GOT3 (cell line): ENCODE measurements at places on chromosomes 5 and 9.

- DNase-seq, result no peak
Measured at GRCh38 chr9:75912951-75913350, 22.5 kb downstream of the PCSK5 start.

GRCh38 chr5:23825196-23825595, 317.8 kb downstream of the PRDM9 start:
- DNase-seq, result no peak

DNA sequence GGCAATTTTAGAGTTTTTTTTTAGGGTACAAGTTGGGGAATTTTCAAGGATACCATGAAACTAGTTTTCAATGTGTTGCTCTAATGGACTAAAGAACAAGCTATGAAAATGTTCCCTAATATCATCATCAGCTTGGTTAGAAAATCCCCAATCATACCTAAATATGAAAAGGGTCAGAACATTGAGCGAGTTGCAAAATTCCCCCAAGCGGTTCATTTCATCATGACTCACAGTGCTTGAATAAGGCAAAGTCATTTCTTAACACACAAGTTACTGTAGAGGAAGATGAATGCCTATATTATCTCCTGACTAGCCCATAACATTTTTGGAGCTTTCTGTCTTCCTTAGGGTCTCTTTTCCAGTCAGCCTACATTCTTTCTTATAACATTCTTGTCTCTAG, 62.7 kb downstream of the ST8SIA4 start:
- no peak for DNase-seq

DNA sequence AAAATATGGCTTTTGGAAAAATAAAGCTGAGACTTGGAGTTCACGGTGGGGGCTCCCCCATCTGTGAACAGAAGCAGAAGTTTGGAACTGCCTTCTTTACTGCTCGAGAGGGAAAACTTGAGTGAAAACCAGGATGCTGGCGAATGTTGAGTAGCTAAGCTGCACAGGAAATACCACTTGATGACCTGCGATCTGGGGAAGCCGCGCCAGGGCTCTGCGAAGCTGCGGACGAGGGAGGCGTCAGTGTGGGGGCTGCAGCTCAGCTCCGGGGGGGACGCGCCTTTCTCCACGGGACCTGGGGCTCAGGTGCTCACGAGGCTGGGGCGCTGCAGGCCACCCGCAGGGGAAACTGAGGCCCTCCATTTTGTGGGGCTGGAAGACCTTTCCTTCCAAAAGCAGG, 62.3 kb downstream of the TENT4A start:
- no peak for DNase-seq

- no peak for DNase-seq
Measured at GRCh38 chr5:67166460-67167285, 29.9 kb downstream of the CD180 start.

DNA sequence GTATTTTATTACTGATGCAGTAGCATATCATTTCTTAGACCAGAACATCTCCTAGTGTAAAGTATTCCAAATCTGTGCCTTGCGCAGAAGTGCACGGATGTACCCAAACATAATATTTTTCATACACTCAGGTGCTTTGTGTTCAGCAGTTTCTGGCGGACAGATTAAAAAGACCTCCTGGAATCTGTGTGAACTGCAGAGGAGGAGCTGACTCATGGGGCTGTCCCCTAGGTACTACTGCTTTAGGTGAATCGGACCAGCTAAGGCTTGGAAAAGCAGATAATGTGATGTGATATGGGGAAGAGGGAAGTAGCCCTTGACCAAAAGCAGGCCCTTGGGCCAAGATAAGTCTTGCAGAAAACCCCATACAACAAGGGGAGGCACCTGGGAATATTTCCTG, 310.1 kb downstream of the PLK2 start:
- DNase-seq, result no peak

DNA sequence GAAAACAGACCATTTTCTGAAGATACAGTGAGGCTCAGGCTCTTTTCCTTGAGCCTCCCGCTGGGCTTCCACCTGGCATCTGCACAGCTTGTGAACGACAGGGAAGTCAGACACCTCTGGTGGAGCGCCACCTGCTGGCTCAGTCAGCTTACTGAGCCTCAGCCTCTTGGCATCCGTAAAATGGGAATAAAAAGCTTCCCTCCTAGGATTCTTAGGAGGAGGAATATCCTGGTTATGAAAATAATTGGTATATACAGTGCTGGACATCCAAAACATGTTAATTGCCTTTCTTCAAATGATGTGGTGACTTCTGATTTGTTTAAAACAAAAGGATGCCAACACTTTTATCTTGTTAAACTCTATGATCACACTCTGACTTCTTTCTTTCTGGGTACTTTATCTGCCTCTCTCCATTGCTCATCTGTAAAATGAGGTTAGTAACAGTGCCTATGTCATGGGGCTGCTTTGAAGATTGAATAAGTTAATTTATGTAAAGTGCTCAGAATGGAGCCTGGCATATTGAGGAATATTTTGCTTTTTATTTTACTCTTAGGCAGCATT, 67.5 kb downstream of the MAMDC2 start:
- DNase-seq, result no peak

DNA sequence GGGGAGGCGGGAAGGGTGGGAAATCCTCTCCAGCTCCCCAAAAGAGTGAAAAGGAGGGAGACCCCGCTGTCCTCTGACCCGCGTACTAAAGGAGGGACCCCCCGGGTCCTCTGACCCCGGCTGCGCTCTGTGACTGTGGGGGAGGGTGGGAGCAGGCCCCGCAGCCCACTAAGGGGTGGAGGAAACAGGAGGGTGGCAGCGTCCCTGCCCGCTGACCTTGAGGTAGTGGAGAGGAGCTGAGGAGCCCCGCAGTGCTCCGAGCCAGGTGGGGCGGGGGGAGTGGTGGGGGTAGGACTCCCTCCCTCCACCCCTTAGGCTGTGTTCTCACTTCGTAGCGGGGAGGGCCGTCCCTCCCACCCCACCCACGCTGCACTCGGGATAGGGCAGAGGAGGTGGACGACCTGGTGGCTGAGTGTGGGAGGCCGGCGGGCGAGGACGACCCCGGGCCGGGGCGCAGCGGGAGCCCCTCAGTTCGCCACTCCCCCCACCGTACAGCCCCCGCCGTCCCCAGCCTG, 449 bp upstream of the ADCY2 start:
- DNase-seq, result no peak

- DNase-seq, result no peak
Measured at GRCh38 chr5:158407824-158408195, 548.9 kb upstream of the CLINT1 start.

DNA sequence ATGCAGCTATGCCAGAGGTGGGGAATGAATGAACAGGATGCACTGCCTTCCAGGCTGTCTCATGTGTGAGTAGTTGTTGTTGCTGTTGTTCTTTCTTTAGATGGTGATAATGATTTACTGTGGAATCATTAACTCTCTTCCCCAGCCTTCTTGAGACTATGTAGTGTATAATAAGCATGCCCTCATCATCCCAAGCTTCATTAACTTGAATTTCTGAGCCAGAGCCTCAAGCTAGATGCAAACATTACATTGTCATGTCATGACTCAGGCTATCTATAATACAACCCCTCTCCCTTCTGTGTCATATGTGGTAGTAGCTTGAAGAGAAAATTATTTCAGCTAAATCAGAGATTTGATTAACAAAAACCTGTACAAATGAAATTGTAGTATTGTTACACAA, 10.0 kb upstream of the ADAMTSL1 start:
- no peak for DNase-seq

- DNase-seq, result no peak
Measured at GRCh38 chr9:120603591-120603990, 23.6 kb upstream of the CDK5RAP2 start.

- DNase-seq, result no peak
Measured at GRCh38 chr5:133259199-133259997, 207.6 kb downstream of the HSPA4 start.

- no peak for DNase-seq
Measured at GRCh38 chr5:160083501-160083900, 35.7 kb downstream of the PWWP2A start.

- DNase-seq, result no peak
Measured at GRCh38 chr5:93610581-93611272, 27.7 kb downstream of the NR2F1 start.

DNA sequence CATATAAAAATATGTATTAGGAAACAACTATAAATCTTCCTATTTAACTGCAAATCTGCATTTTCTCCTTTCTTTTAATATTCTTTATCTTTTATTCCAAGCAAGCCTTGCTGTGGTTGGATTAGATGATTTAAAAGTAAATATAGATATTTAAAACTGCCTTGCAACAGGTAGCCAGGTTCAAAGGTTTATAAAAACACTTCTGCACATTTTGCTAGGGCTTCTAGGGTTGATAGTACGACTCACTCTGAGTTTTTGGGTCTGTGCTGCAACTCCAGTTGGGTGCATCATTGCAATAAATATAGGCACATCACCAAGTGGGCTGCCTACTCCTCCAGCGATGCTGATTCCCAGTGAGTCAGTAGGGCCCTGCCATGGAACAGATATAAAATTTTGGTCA, 167.7 kb downstream of the MPDZ start:
- no peak for DNase-seq

DNA sequence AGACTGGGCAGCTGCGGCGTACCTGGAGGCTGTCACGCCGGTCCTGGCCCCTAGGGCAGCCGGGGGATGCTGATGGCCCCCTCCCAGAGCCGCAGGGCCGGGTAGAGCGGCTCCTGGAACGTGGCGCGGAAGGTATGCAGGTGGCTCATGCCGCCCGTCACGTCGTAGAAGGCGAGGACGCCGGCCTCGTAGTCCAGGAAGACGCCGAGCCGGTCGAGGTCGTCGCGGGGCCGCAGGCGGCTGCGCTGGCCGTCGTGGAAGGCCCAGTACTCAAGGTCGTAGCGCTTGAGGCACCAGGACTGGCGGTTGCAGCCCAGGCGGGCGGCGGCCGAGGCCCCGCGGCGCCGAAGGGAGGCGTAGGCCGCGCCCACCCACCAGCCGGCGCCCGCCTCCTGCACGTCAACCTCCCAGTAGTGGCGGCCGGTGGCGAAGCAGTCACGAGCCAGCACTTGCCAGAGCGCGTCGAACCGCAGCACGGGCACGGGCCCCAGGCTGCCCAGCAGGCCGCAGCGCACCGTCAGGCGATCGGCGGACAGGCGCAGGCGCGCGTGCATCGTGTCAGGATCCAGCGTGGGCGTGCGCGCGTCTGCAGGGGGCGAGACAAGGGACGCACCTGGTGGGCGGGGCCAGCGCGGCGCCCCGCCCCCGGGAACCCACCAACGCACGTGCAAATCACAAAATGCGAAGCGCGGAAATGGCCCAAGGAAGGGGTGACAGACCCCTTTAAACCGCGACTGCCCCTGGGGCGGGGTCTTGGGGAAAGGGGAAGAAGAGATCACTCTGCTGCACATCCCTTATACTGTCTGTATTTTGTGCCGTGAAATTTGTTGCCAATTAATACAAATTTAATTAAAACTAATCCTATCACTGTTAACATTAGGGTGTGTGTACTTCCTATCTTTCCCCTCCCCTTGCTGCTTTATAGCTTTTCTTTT, 31.2 kb downstream of the NANS start:
- DNase-seq, result no peak

DNA sequence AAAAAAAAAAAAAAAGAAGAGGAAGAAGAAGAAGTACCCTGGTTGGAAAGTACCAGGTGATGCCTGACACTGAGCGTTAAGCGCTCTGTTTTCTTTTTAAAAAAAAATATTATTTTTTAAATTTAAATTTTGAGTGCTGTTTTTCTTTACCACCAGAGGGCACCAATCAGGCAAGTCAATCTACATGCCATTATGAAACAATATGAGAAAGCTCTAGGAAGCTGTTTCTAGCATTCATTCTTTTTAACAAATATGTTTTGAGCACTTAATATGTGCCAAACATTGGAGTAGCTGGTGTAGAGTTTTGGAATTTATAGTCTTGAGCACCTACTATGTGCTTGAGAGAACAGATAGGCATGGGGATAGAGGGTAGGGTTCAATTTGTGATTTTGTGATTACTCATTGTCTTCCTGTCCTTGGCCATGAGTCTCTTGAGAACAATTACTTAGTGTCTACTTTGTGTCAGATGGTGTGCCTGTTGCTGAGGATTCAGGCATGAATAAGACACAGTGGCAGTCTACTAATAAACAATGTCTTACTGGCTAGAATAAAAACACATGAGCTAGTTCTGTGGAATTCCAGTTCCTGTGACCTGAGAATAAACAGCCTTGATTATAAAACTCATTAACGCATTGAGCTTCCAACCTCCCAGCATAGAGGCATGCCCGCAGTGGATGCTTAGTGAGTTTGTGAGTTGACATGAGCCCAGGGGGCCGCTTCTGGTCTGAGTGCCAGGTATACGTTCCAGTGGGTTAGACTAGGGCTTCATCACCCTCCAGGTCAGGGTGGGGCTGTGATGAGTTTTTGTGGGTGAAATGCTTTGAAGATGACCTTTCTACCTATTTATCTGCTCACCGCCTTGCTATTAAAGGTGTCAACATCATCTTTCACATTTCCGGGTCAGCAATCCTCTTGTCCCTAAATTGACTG, 3.0 kb upstream of the UBE2R2 start:
- no peak for DNase-seq

GRCh38 chr5:64680289-64680688, 10.0 kb upstream of the SHISAL2B start:
- no peak for DNase-seq

DNA sequence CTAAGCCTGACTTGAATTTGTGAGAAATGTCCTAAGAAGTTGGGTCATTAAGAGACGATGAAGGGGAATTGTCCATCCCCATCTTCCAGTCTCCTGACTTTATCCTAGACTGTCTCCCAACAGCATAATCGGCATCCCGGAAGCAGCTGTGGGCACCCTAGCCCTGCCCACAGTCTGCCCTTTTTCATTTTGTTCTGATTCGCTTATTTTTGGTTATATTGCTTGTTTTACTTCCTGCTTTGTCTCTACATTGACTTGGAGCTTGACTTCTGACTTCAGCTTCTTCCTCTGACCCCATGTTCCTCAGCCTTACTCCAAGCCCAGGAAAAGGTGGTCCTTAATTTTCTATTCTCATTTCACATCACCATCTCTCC, 41.8 kb downstream of the UGCG start:
- DNase-seq, result no peak

DNA sequence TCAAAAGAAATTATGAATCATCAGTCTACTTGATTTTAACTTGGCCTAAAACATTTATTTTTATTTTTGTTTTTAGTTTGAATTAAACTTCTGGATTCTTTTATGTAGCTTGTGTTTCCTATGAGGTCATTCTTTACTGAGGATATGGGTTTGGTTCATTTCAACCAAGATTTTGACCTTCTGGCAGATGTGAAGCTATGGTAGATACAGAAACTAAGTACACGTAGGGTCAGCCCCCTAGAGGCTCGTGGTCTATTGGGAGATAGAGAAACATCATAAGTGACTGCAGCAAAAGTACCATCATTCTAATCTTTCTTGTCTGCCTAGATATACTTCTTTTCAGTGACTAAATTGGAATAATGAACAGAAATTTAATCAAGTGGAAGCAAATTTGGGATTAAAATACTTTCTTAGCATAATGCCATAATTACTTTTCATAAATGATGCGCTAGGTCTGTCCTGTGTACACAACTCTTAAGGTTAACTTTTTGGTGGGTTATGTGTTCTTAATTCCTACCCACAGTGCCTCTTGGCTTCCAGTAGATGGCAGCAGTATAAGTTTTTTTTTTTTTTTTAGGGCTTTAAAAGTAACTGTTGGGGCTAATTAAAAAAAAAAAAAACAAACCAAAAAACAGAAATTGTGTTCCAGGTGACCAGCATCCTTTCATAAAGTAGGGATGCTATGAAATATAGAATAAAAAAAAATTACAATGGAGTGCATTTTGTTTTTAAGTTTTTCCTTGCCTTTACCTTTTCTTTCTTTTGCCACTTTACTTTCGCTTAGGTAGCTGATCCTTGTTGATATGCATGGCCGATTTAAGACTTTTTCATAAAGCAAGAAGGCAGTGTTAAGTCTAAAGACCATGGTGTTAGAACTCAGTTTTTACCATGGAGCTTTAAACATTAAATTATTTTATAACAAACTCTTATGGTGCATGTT, 49.9 kb downstream of the LRRTM2 start:
- no peak for DNase-seq

- DNase-seq, result no peak
Measured at GRCh38 chr5:31113101-31113500, 80.4 kb upstream of the CDH6 start.
